ENCODE measurements at places on chromosomes 7 and 10.

DNA sequence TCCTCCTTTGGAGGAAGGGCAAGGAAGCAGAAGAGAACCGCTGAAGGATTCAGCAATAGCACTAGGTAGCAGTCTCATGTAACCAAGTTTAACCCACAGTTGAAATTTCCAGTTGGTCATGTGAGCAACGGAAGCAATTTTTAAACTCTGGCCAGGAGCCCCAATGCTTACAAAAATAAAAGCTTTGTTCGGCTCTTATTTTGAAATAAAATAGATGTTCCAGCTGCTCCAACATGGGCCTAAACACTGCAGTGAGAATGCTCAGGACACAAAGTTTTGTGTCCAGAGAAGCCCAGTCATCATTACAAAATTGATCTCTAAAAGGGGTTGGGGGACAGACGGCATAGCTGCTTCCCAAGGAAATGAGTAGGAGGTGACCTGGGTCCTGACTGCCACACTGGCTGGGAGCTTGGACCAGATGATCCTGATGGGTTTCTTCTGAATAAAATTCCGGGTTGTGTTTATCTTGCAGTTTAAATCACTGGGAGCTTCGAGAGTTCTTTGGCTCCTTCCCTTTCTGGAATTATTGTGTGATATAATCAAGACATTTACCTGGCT, 452 bp upstream of the TMEM140 start:
- peak overlapping the region; percentile 95 for H3K4me3 ChIP-seq
- peaks cover 33% of the 10 kb centered on the region for H3K4me1 ChIP-seq
- DNase-seq: no peak
- H3K27ac ChIP-seq: peak overlapping the region; percentile 97
- H3K36me3 ChIP-seq: peaks cover 22% of the 10 kb centered on the region

GRCh38 chr7:54687462-54688212, 71.4 kb downstream of the SEC61G start:
- no peak for DNase-seq
- no peaks in the 10 kb centered on the region for H3K4me1 ChIP-seq
- H3K27me3 ChIP-seq: peaks cover 4% of the 10 kb centered on the region

GRCh38 chr10:70300461-70300860, 16.7 kb upstream of the NPFFR1 start:
- H3K36me3 ChIP-seq: no peaks in the 10 kb centered on the region
- no peak overlapping the region for H3K4me3 ChIP-seq
- H3K27me3 ChIP-seq: no peaks in the 10 kb centered on the region
- H3K27ac ChIP-seq: no peak overlapping the region
- no peak for DNase-seq
- no peaks in the 10 kb centered on the region for H3K4me1 ChIP-seq

DNA sequence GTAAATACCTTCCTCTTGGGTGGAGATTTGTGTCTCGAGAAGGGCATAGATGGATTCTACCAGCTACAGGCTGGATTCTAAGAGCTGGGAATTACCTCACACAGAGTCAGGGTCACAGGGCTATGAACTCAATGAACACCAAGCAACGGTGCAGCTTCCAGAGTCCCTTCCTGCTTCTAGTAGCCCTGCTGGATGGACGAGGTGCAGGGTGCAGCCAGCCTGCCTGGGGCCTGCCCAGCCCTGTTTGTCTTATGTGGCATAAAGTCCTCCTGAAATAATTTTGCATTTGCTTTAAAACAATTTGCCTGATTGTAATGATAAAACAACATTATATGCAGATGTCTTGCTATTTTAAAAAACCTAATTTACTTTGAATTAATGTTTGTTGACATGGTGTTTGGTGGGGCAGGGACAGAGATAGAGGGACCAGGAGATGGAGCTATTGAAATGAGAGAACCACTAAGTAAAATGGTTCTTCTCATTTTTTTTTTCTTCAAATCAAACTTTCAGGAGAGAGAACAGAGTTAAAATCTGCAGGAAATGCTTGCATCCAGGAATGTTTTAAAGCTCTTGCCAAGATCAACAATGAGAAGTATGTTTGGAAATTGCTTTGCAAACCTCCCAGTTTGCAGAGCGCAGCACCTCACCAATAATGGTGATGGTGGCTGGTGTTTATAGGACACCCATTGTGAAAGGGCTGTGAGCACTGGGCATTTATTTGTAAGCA, 305.4 kb upstream of the PODXL start:
- no peak for DNase-seq
- H3K27ac ChIP-seq: no peak overlapping the region
- no peaks in the 10 kb centered on the region for H3K36me3 ChIP-seq
- H3K27me3 ChIP-seq: peaks cover 3% of the 10 kb centered on the region

- H3K27me3 ChIP-seq: peaks cover 3% of the 10 kb centered on the region
- no peak for DNase-seq
- H3K36me3 ChIP-seq: no peaks in the 10 kb centered on the region
- peaks cover 8% of the 10 kb centered on the region for H3K4me1 ChIP-seq
- no peak overlapping the region for H3K4me3 ChIP-seq
Observed at GRCh38 chr10:112335111-112335867, 38.6 kb upstream of the ACSL5 start.

DNA sequence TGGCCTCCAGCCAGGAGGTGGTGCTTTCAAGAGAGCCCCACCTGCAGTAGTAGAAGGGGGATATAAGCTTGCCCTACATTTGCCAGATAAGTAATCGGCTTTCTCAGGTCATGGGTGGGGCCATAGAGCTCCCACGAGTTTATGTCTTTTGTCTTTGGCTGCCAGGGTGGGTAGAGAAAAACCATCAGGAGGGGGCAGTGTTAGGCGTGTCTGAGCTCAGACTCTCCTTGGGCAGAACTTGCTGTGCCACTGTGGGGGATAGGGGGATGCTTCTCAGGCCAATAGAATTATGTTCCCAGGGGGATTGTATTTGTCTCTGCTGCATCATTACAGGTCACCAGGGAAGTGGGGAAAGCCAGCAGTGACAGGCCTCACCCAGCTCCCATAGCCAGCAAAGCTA, 12.3 kb upstream of the MRPS33 start:
- H3K36me3 ChIP-seq: peaks cover 34% of the 10 kb centered on the region
- H3K4me3 ChIP-seq: no peak overlapping the region
- DNase-seq: no peak
